Adipose tissue (tissue), 3 donors: ENCODE measurements at places on chromosomes 2 and 18. TPM values are rescaled to one million over a fixed set of nuclear protein-coding genes. Genes with fewer than 3 reads are reported as not detected.

Gene AGBL5
- polyA plus RNA-seq, result 11.2 TPM

Gene ERMN
- polyA plus RNA-seq, result 0.15 TPM

Gene CYS1
- polyA plus RNA-seq, result 14.2 TPM

Gene POTEJ
- polyA plus RNA-seq, result not detected

Gene PLEKHH2
- polyA plus RNA-seq, result 3.2 TPM

Gene FAM228A
- 0.29 TPM for polyA plus RNA-seq

Gene SULT1C4
- 5.2 TPM for polyA plus RNA-seq

Gene DPYSL5
- 0.06 TPM for polyA plus RNA-seq

Gene GRHL1
- 2.6 TPM for polyA plus RNA-seq

Gene NPPC
- 0.07 TPM for polyA plus RNA-seq

Gene HOXD12
- polyA plus RNA-seq, result not detected

Gene STARD6
- not detected for polyA plus RNA-seq

Gene NCKAP5
- 0.34 TPM for polyA plus RNA-seq

Gene NXPH2
- not detected for polyA plus RNA-seq

Gene GPR45
- not detected for polyA plus RNA-seq

Gene ZSWIM2
- polyA plus RNA-seq, result not detected

Gene C2orf80
- polyA plus RNA-seq, result not detected

Gene BOLL
- not detected for polyA plus RNA-seq

Gene OTOF
- polyA plus RNA-seq, result 0.56 TPM

Gene EML6
- 0.74 TPM for polyA plus RNA-seq

Gene GATA6
- polyA plus RNA-seq, result 30.5 TPM

Gene CHAC2
- 1.2 TPM for polyA plus RNA-seq

Gene CREG2
- 0.07 TPM for polyA plus RNA-seq

Gene CTNNA2
- 0.07 TPM for polyA plus RNA-seq

Gene SERPINB11
- polyA plus RNA-seq, result not detected

Gene TEX44
- not detected for polyA plus RNA-seq

Gene CAVIN2
- 47.9 TPM for polyA plus RNA-seq

Gene ALPG
- not detected for polyA plus RNA-seq

Gene MYO1B
- 18.4 TPM for polyA plus RNA-seq

Gene SERPINB3
- polyA plus RNA-seq, result not detected

Gene SERPINB5
- 0.22 TPM for polyA plus RNA-seq

Gene CRYGD
- polyA plus RNA-seq, result not detected

Gene LCT
- polyA plus RNA-seq, result 0.04 TPM
